ENCODE measurements at places on chromosomes 3 and 15.

- no peak for DNase-seq
Observed at GRCh38 chr15:48145923-48146322, 25.1 kb downstream of the SLC24A5 start.

DNA sequence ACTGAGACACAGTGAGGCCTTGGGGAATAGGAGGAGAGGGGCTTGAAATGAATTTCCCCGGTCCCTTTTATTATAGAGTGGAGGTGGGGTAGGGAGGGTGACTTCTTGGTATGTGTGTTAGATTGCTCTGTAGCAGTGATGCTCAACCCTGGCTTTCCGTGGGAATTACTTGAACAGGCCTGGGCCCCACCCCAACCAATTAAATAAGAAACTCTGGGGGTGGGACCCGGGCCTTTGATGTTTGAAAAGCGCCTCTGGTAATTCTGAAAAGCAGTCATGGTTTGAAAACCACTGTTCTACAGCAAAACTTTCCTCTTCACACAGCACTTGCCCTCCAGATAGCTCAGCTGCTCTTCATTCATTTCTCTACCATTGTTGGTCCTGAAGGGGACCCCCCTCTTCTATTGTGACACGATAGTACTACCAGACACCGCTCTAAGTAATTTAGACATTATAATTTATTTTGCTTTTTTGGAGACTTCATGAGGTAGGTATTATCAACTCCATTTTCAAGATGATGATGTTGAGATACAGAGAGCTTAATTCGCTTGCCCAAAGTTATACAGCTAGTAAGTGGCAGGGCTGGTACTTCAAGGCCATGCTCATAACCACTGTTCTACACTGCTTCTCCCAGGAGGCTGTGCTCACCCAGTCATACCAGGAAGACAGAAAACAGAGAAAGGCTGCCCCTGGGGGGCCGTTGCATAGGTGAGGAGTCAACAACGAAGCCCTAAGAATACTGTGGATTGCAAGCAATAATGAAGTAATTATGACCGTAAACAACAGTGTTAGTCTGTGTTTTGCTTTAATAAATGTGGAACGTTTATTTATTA is 176.2 kb downstream of the PEX5L start:
- DNase-seq = no peak

DNA sequence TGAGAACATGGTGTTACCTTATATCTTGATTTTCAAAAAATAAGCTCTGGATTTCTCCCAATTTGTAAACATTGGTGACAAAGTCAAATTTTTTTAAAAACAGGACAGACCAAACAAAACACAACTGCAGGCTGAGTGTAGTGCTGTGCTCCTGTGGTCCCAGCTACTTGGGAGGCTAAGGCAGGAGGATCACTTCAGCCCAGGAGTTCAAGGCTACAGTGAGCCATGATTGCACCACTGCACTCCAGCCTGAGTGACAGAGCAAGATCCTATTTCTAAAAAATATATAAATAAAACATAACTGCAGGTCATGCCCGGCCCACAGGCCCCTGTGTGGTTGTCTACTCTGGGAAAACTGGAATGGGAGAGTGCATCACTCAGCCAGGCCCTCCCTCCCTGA is 4.0 kb upstream of the ZXDC start:
- DNase-seq = no peak

GRCh38 chr3:189531271-189531670 is 99.9 kb upstream of the TP63 start:
- no peak for DNase-seq

DNA sequence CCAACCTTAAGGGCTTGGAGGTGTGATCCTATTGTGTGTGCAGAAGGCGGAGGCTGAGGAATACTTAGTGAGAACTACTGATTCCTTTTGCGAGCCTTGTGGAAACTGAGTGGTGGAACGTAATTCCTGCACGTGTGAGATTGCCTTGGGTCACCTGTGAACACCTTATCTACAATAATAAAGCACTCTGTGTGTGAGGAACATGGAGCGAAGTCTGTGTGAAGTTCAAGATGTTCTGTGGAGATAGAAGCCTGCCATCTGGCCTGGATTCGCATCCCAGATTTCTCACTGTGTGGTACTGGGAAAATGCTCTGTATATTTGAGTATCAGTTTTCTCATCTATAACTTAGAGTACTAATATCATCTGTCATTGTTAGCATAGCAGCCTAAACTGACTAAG is 179.5 kb upstream of the PDZRN3 start:
- DNase-seq = no peak

DNA sequence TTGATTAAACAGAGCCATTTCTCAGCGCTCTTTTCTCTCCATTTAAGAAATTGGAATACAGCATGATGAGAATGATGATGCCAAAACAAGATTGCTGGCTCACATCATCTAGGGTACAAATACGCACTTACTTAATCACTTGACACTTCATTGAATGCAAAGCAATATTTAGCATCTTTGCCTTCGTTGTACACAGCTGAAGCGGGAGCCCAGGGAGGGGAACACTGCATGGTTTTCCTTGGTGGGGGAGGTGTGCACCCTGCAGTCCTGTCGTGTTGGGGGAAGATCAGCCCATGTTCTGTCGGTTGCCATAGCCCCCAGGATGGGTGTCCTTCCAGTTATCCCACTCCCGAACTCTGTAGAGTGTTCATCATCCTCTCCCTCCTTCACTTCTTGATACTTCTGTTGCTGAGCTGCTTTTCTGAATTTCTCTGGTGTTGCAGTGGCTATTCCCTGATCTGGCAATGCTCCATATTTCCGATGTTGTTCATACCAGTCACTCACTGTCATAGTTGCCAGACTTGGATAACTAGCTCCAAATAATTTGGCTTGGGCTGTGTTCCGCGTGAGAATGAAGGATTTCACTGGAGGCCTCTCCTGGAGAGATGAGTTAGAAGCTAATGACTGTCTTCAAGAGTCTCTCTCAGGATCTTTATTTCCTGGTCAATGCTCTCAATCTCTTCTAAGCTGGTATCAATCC is 50.1 kb upstream of the DYNC1LI1 start:
- DNase-seq = no peak

DNA sequence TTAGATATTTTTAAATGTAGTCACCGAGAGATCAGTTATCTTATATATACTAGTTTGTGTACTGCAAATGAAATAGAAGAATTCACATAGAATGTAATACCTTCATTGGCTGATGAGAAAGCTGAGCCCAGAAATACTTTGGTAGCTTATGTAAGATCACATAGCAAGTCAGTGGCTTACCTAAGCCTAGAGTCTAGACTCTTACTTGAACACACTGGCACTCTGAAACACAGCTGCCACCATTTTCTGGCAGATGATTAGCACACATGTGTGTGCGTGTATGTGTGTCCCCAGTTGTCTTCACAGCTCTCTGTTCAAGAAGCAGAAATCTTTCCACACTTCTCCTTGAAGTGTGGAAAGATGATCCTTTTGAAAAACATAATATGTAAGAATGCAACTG is 124.3 kb downstream of the NEO1 start:
- DNase-seq = no peak

GRCh38 chr3:11690863-11691766 is 47.4 kb upstream of the VGLL4 start:
- DNase-seq = no peak

GRCh38 chr15:64883997-64884511 is 27.6 kb upstream of the ANKDD1A start:
- DNase-seq = peak; percentile 74

DNA sequence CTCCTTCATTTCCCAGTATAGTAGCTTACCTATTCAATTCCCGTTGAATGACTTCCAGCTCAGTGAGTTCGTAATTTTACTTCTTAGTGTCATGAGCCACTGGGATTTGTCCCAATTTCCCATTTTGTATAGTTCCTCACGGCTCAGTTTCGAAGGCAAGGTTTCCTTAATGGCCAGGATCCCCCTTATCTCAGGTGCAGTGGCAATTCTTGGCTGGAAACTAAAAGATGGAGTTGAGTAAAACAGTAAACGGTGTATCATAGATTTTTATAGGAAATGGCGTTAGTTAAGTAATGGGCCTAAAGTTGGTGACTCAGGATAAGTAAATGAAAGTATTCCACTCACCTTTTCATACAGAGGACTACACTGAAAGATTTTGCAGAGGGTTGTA is 522 bp upstream of the LMLN start:
- DNase-seq = no peak

- no peak for DNase-seq
Observed at GRCh38 chr15:42239528-42240182, 31.6 kb upstream of the VPS39 start.

DNA sequence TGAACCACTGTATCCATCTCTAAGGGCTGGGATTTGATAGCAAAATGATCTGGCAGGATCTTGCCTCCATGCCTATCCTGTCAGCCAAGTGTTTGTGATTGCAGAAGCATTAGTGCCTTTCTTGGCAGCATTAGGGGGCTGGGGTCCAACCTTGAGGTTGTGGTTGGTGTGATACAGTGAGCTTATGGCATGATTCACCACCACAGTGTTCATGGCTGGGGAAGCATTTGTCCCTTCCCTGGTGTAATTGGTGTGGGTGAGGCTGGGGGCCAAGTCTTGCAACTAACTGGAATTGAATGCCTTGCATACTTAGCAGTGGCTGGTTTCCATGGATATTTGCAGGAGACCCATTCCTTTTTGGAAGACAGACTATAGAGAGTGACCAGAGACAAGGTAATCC is 271.0 kb upstream of the TBL1XR1 start:
- DNase-seq = no peak

DNA sequence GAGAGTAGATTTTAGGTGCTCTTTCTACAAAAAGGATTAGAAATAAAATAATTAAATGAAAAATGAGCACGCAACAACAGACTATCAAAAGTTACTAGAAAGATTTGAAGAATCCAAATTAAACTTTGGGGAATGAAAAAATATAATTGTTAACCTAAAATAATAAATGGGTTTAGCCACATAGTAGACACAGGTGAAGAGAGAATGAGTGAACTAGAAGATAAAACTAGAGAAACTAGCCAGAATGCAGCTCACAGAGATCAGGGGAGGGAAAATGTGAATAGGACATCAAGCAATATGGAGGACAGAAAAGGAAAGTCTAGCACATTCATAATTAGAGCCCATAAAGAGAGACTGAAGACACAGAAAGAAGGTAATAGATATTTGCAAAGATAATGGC is 310.7 kb upstream of the WNT5A start:
- DNase-seq = no peak

GRCh38 chr15:65937476-65937875 is 68.2 kb downstream of the RAB11A start:
- no peak for DNase-seq

DNA sequence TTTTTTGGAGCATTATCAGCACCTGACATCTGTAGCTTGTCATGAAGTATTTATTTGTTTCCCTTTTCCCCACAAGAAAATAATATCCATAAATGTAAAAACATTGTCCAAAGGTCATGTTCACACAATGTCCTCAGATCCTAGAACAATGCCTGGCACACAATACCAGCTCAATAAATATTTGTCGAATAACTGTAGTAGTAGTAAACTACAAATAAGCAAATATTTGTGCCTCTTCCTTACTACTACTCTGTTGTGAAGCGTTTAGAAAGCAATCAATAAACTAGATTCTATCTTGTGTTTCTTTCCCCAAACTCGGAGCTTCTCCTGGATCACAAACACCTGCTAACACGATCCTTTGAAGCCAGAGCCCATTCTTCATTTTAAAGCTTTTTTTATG is 459.6 kb upstream of the NECTIN3 start:
- no peak for DNase-seq

- peak; percentile 15 for DNase-seq
Observed at GRCh38 chr3:58683466-58683865, 16.9 kb upstream of the FAM3D start.

- DNase-seq = peak; percentile 20
Observed at GRCh38 chr15:60479361-60480110, 594 bp upstream of the ICE2 start.

DNA sequence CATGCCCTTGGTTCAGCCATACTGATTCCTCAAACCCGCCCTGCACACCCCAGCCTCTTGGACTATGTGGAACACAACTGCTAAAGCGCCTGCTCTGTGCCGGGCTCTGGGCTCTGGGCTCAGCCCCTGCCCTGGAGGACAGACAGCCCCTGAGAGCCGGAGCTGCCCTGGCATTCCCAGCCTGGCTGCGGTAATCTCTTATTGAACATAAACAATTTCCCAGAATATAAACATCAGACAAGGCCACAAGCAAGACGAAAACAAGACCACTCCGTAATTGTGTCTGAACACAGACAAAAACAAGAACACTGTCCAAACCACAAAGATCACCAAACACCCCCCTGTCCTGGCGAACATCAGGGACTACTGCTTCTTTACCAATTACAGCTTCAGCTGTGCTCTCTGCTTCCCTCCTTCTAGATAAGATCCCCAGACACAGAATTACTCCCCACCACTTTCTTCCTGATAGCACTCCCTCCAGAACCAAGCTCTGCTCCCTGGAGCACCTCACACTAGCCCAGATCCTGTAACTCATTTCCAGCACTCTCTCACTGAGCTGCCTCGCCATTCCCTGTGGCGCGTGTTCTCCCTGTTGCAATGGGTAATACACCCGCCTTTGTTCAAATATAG is 57.1 kb upstream of the TLE3 start:
- peak; percentile 61 for DNase-seq

DNA sequence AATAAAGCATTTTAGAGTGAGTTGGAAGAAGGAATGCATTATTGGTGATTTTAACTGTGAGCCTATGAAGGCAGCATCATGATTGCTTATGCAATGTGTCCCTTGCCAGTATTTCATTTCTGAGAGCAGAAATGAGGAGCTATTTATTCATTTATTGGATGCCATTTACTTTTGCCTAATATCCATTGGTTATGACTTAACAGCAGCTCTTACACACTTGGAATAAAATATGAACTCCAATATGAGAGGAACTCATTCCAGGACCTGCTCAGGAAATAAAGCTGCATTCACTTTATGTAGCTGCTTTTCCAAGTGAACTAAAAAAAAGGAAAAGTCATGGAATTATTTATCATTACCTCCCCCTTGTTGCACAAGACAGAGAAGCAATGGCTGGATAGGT is 280.1 kb downstream of the LRTM1 start:
- DNase-seq = no peak

GRCh38 chr3:72892081-72892775 is 4.4 kb downstream of the GXYLT2 start:
- peak; percentile 15 for DNase-seq

- peak; percentile 68 for DNase-seq
Observed at GRCh38 chr3:72380711-72381493, 467.3 kb downstream of the SHQ1 start.

DNA sequence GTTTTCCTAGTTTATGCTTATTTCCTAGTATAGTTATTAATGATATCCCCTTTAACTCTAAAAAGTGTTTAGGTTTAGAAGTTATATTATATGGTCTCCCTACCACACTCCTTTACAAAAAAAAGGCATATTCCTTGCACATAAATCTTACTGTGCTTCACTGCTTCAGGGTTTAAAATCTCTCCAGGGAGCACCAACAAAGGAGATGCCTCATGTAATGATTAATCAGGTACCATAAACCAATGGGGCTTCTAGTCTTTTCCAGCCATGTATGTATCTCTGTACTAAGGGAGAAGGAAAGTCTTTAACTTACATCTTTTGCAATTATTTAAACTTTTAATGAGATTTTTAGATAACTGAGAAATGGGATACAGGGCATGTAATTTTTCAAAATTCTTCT is 91.5 kb upstream of the RBMS3 start:
- DNase-seq = no peak

GRCh38 chr15:98845138-98845884 is 162.3 kb downstream of the PGPEP1L start:
- peak; percentile 29 for DNase-seq
